ENCODE measurements at places on chromosomes 4 and X.
A peak's percentile ranks its signal among the peaks of the same experiment; 100 is the strongest.

DNA sequence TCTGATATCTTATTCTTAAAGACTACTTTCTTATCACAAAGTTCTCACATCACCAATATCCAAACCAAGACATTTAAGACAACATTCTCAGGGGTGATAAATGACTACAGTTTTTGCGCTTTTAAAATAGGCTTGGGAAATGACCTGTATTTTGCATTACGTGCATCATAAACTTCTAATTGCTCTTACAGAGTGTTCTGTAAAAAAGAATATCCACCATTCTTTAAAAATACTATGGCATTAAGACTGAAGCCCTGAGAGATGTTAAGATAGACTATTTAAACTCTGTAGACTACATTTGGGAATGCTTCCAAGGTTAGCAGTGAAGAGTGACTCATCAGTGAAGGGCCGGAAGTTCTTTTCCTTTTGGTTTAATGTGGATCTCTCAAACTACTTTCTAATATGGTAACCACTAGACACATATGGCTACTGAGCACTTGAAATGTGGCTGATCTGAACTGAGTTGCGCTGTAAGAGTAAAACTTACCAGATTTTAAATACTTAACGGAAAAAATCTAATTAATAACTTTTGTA, 518.8 kb upstream of the FTHL17 start:
- DNase-seq = no peak

- DNase-seq = peak; percentile 5
Measured at GRCh38 chr4:169079942-169080827, 70.1 kb upstream of the CBR4 start.

DNA sequence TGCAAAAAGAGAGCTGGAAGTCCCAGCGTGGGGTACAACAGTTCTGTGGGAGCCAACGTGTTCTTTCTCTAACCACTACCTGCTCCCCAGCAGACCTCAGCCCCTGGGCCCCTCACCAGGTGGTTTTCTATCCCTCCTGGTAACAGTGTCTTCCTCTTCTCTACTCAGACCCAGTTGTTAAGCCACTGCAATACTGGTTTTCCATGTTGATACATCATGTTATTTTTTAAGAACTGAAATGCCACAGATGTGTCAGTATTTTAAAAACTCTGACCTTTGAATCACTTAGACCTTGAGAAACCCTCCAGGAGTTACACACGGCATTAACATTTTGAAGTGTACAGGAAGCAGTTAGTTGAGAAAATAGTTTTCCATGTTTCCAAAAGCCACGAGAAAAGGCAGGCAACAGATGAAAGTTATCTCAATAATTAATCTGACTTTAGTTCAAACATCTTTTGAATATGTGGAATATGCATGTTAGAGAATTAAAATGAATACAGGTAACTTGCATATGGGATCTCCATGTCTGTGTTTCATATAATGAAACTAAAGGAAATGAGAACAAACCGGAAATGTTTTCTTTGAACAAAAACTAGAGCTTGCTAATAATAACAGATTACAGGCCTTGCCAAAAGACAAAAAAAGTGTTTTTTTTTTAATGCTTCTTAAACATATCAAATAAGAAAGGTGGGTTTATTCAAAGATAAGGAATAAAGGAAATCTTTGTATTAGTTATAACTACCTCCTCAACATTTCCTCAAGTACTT, 108.8 kb downstream of the ZNF827 start:
- no peak for DNase-seq

- no peak for DNase-seq
Measured at GRCh38 chr4:185113340-185113739, 29.7 kb upstream of the SLC25A4 start.

DNA sequence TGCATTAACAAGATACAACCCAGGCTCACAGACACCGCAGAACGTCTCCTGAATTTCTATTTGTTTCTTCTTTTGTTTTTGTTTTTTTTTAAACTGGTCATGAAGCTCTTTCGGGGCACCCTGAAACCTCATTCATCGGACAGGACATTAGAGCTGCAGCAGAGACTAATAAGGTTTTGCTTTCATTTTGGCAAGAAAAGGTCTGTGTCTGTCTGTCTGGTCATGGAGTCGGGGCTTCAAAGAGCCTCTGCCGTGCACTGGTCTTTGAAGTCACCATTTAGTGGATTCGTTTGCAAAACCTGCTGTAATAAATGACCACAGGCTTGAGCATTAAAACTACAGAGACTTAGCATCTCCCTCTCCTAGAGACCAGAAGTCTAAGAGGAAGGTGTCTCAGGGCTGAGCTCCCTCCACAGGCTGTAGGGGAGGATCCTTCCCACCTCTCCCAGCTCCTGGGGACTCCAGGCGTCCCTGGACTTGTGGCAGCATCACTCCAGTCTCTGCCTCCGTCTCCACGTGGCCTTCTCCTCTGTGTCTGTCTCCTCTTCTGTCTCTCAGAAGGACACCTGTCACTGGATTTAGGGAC, 247.5 kb downstream of the CRLF2 start:
- no peak for DNase-seq

DNA sequence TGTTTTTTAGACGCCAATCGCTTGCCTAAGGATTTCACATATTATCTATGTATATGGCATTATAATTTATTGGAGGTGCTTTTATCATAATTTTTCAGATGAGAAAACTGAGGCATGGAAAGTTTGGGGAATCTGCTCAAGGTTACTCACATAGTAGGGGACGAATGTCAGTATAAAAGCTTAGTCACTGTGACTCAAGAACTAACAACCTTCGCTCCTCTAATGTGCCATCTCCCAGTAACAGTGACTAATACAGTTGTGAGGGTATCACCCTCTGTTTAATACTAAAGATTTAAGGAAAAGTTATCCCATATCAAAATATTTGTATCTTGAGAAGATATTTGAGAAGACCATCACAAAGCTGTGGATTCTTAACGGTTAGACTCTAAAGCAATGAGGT, 353.1 kb upstream of the SPOCK3 start:
- no peak for DNase-seq

DNA sequence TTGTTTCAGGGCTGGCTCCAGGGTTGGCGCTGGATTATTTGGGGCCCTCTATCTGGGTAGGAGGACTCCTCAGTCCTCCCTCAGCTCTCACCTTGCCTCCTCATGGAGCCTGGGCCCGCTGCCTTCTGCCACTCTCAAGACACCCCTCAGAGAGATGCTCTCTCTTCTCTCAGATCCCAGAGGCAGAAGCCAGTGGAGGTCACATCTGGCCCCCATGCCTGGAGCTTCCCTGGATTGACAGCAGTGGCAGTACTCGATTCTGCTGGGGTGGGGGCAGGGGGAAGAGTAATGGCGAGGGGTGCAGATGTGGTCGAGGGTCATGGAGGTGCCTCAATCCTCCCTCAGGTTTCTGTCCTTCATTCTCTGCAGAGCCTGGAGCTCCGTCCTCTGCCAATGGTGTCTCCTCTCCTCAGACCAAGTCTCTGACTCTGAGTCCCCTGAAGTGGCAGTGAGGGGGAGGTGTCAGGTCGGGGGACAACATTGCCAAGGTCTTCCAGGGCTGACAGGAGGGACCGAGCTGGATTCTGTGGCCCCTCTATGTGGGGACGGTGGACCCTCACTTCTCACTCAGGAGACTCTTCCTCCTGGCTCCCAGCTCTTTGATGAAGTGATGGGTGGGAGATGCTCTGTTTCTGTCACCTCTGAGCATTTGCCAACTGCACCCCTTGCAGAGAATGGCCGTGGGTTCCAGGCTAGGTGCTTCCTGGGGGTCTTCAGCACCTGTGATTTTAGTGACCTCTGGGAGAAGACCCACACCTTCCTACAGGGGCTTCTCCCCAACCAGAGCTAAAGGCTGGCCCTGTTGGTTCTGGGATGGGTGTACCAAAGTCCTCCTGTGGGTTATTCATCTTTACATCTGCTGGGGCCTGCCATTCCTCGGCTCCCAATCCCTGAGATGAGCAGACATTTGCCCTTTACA, 10.9 kb upstream of the HSFX1 start:
- DNase-seq = no peak

GRCh38 chr4:81375745-81376144, 96.0 kb downstream of the RASGEF1B start:
- no peak for DNase-seq

DNA sequence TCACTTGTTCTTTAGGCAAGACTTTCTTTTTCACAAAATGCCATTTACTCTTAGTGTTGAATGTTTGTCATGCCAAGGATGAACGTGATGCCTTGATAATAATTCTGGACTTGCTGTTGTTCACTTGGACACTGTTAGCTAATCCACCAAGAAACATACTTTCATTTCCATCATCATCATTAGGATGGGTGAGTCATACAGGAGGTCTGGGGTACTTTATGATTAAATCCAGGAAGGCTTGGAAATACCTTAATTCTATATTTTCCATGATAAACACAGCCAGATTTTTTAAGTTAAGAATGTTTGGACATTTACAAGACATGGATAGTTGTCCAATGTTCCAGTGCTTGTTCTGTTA, 260.7 kb upstream of the GIMD1 start:
- DNase-seq = no peak

GRCh38 chrX:120614816-120615215, 10.9 kb downstream of the MCTS1 start:
- no peak for DNase-seq

DNA sequence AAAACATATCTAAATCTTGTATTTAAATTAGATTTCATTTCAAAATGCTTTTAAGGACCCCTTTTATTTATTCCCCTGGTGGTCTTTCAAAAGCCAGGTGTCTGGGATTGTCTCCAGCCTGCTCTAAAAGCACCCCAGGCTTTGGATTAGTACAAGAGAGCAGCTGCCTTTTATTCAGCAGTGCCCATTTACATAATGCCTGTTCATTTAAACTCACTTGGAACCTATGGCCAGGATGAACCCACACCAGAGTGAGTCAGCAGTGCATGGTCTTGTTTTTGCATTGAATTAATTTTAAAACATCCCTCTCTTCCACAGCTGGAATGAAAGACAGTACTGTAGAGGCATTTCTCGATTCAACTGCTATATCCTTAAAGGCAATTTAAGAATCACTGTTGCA, 64.1 kb upstream of the TENM3 start:
- DNase-seq = no peak

DNA sequence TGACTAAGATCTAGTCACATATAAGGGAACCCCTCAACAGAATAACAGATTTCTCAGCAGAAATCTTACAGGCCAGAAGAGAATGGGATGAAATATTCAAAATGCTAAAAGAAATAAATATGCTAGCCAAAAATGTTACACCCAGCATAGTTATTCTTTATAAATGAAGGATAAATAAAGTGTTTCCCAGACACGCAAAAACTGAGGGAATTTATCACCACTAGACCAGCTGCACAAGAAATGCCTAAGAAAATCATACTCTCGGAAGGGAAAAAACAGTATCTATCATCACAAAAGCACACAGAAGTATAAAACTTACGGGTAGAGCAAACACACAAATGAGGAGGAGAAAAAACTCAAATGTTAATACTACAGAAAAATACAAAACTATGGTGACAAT, 162.1 kb downstream of the HHIP start:
- no peak for DNase-seq

DNA sequence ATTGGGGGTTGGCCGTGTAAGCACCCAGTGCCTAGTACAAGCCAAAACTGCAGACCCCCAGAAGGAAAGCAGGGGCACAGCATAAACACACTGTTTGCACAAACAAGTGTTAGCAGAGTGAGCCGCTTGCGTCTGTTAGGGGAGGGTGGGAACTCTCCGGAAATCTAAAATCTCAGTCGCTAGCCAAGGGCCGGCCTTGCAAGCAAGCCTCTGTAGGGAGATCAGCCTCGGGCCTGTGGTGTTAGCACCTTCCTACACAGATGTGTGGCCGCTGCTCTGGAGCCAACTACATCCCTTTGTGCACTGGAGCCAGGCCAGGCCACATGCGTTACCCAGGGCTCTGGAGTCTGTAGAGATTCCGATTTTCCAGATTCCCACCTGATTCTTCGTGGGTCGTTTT, 67.1 kb downstream of the GPR143 start:
- no peak for DNase-seq

DNA sequence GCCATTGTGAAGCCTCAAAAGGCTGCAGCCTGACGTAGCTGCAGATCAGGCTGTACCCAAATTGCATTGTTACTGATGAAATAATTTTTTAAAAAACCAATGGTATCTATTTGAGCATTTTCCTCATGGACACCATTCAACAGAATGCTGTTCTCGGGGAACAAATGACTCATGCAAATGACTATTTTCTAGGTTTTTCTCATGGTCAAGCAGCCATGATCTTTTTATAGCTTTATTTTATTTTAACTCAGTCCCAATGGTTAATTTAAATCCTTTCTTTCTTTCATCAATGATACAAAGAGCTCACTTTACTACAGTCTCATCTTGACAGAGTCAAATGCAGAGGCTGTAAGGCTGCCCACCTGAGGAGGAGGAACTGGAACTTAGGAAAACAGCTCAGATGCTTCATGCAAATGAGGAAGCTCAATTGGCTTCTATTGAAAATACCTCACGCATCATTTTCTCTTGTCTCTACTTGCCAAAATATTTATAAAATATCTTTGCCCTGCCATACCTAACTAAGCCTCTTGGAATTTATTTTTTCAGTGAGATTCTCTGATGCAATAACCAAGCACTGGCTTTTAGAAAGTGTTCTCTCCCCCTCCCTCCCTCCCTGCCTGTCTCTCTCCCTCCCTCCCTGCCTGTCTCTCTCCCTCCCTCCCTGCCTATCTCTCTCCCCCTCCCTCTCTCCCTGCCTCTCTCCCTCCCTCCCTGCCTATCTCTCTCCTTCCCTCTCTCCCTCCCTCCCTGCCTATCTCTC, 81.0 kb downstream of the SORBS2 start:
- DNase-seq = no peak

GRCh38 chrX:20240201-20240600, 26.5 kb downstream of the RPS6KA3 start:
- no peak for DNase-seq

GRCh38 chrX:18426004-18426320, 554 bp downstream of the CDKL5 start:
- no peak for DNase-seq

- DNase-seq = no peak
Measured at GRCh38 chrX:95884186-95884585, 800.5 kb upstream of the DIAPH2 start.

- no peak for DNase-seq
Measured at GRCh38 chr4:66639361-66639760, 905.9 kb downstream of the CENPC start.

- no peak for DNase-seq
Measured at GRCh38 chr4:169236873-169237626, 33.7 kb downstream of the SH3RF1 start.

DNA sequence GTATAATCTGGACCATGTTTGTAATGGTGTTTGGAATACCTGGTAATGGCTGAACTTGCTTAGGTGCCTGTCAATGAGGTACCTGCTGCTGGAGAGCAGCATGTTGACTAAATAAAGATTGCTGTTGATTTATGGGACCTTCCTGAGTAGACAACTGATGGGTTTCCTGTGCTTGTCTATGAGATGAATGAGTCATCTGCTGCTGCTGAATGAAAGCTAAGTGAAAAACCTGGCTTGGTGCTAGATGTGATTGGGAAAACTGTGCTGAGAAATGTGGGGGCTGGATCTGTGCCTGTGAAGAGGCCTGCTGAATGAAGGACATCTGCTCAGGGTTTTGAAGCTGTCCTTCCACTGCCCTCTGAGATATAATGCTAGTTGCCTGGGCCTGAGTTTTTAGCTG, 69.6 kb downstream of the WNK3 start:
- DNase-seq = no peak

Measured in DMS79 (cell line).